Hair follicular keratinocyte (primary cell): ENCODE measurements at places on chromosomes 1 and 21. TPM values are rescaled to one million over a fixed set of nuclear protein-coding genes. Genes with fewer than 3 reads are reported as not detected.

The PDC gene
- not detected in 2 replicates for total RNA-seq

The HSD3B2 gene
- not detected in 2 replicates for total RNA-seq

The VSIG8 gene
- total RNA-seq, result not detected in 2 replicates

The PLEKHN1 gene
- total RNA-seq, result 4.0 and 10.2 TPM in 2 replicates

The BARHL2 gene
- not detected in 2 replicates for total RNA-seq
